ENCODE measurements at places on chromosomes 2 and 18. TPM values are rescaled to one million over a fixed set of nuclear protein-coding genes. Genes with fewer than 3 reads are reported as not detected.

DNA sequence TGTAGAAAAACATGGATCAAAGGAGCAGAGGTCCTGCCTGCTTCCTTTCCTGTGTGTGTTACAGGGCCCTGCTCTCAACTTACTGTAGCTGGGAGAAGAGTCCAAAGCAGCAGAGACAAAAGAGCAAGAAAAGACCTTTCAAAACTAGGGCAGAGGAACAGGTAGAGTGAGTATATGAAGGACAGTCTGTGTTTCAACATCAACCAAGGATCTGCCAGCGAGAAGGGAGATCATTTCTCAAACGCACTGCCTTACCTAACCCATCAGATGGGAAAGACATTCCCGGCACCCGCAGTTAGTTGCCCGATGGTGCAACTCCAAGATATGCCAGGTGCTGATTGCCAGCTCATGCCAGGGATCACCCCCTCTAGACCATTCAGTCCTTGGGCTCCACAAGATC lies 41.7 kb downstream of the MREG start:
- no peak for DNase-seq

SMC6 gene
- 26.3 TPM for total RNA-seq

DNA sequence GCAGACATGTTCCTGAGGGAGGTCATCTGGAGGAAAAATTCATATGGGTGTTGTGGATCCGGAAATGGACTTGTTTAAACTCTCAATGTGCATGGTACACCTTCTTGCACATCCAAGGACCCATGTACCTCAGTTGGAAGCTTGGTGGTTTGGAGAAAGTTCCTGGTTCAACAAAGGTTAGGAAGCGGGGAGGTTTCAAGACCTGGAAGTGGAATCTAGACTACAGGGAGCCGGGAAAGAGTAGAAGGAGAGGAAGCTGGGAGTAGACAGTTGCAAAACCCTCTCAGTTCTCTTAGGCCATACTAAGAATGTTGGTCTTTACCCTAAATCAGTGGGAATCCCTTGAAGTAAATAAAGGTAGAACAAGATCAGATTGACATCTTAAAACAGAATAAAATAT lies 209.8 kb upstream of the SPOPL start:
- DNase-seq, result no peak

DNA sequence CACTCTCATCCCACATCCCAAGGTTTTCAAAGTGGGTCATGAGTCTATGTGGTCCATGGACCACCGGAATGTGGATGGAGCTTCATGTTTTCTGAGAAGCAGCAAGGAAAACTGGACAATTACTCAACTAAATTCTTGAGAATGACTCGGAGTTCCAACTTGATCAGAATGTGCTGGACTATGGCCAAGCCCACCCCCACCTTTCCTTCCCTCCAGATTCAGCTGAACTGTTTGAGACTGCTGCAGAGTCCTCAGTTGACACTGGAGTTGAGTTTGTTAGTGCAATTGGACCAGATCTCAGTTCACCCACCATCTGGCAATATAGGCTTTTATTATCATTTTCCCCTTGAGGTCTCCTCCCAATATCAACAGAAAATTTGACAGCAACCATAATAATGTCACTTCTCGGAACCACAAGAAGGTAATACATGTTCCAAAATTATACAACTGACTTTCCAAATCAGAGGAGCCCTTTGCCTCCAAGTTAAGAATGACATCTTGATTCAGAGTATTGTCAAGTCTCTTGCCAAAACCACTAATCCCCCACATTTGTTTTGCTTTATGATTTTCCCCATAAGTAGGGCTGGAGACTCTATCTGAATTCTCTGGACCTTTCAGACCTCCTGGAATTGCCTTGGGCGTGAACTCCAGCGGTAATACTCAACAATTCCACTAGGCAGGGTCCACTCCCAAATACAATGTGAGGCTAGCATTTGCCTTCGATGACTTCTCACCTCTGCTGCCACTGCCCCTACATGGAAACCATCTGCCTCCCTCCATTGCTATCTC lies 8.8 kb downstream of the COL4A4 start:
- no peak for DNase-seq

GRCh38 chr2:23673830-23674679 lies 252.9 kb downstream of the ATAD2B start:
- peak; percentile 18 for DNase-seq

- DNase-seq, result no peak
These were observed 14.2 kb upstream of the RHOB start for GRCh38 chr2:20432714-20433113.

- no peak for DNase-seq
These were observed 117.0 kb upstream of the SMIM21 start for GRCh38 chr18:75544496-75544895.

- DNase-seq, result no peak
These were observed 113.4 kb downstream of the MC4R start for GRCh38 chr18:60259052-60259681.

GRCh38 chr2:123791684-123792083 lies 233.4 kb upstream of the CNTNAP5 start:
- DNase-seq, result no peak

UGT1A8 gene
- not detected for total RNA-seq

CYBRD1 gene
- total RNA-seq, result 1.4 TPM

GRCh38 chr2:203021991-203022390 lies 7.3 kb downstream of the NBEAL1 start:
- DNase-seq, result no peak

GBX2 gene
- total RNA-seq, result not detected

C2orf66 gene
- 0.09 TPM for total RNA-seq

- peak; percentile 40 for DNase-seq
These were observed 2.4 kb downstream of the CYP27C1 start for GRCh38 chr2:127217470-127218325.

DNA sequence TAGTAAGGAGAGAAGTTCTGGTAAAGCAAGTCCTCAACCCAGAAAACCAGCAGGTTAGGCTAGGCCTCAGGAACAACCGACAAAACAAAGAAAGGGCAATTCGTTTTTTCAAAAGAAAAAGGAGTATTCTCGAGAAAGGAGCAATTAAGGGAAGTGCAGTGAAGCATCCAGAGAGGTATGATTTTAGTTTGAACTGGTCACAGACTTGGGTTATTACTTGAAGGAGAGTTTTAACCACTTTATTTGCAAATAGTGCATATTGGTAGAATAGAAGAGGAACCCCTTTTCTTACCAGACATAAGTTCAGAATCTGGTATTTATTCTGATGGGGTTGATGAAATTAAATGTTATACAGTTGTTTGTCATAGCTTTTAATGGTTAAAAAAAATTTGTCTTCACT lies 110.0 kb upstream of the GCFC2 start:
- DNase-seq, result no peak

GRCh38 chr2:145615626-145616025 lies 1095.7 kb upstream of the ZEB2 start:
- DNase-seq, result no peak

GRCh38 chr2:172945510-172945850 lies 130.2 kb upstream of the MAP3K20 start:
- DNase-seq, result no peak

DNA sequence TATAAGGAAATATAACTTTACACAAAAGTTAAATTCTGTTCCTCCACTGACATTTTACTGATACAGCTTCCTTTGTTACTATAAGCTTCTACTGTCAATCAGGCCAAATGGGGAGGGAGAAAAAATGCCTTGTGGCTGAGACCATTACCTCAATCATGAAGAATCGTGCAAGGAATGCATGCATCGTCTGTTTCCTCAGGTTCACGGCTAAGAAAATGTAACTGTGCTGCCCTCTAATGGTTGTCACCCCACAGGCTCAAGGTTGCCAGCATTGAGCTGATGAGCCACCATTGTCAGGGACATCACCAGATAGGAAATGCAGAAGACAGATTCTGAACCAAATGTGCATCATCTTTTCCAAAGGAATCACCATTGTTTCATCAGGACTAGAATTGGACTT lies 426.9 kb downstream of the CDH2 start:
- peak; percentile 14 for DNase-seq

DTNA gene
- total RNA-seq, result 0.53 TPM

GRCh38 chr18:25420077-25420825 lies 68.3 kb upstream of the ZNF521 start:
- no peak for DNase-seq

DNA sequence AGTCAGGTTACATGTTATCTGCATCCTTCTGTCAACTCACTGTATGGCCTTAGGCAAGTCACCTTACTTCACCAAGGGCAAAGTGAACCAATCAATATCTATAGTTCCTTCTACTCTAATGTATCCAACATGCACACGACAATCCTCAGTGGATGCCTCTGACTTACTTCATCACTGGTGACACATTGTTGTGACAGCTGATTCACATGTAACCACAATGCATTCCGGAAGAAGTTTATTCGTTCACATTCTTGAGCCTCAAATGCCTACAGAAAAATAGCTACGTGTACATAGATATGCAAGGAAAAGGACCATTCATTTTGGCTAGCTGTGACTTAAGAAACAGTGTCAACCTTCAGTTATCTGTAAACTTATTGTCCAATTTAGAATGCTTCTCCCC lies 26.3 kb upstream of the EPG5 start:
- no peak for DNase-seq

GPR75 gene
- total RNA-seq, result 1.2 TPM

DNA sequence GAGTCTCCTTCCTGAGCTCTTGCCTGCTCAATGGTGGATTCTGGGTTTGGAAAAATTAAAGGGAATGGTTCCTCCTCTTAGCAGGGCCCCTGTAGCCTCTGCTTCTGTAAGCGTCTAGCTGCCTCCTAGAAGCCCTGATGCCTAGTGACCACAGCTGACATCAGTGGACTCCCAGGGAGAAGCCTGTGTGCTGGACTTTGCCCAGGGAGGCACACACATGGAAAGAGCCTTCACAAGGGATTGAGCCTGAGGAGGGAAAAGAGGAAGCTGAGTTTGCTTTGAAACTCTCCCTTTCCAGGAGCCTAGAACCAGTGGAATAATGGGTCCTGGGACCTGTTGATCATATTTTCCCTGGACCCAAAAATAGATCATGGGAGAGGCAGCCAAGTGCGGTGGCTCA lies 1.4 kb upstream of the CFAP65 start:
- no peak for DNase-seq

IL36B gene
- total RNA-seq, result not detected

DNA sequence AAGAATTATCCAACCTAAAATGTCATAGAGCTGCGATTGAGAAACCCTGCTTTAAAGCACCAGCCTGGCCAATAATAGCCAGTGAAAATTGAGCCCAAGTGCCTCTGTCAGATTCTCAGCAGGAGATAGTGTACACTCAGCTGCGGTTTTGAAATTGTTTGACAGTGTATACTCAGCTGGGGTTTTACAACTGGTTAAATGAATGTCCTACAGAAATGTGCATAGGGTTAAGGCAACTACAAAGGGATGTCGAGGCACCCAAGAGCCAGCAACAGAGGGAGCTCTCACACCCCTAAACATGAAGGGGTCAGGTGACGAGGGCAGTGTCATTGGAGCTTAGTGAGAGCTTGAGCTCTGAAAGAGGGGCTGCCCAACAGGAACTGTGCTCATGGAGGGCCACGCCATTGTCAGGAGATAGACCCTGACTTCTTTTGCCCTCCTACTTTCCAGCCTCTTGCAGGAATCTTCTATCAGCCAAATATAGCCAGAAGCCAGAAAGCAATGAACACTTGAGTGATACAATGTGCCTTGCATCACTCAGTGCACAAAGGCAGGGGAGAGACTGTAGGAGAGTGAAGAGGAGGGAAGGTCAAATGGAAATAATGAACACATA lies 15.1 kb downstream of the ACTG2 start:
- DNase-seq, result peak; percentile 77
